Activated CD4-positive, alpha-beta T cell treated with anti-CD3 and anti-CD28 coated beads for 36 hours (primary cell): ENCODE measurements at places on chromosomes 2 and 18.

DNA sequence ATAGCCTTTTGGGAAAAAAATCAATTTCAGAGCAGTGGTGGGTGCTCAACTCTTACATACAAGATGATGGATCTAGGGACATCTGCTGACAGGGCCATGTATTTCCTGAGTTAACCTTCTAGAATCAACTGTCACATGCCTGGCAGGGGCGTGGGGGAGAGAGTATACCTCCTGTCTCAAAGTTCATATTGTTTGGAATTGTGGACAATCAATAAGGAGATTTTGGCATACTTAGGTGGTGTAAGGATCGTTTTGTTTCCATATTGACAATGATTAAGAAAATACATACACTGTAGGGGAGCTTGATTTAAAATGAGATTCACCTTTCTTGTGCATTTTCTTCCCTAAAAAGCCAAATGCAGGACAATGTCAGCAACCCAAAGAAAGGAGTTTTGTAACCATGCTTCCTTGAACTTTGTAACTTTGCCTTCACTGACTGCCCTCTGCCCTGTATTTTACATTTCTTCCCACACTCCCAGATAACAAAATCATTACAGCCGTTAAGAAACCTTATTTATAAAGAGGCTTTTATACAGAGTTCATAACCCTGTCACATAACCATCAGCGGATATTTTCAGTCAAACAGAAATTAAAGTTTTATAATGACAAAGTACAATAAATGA lies 88.4 kb downstream of the MEP1B start:
- DNase-seq = no peak
- H3K27ac ChIP-seq = no peak overlapping the region

- H3K27ac ChIP-seq = no peak overlapping the region
- H3K27me3 ChIP-seq = no peaks in the 10 kb centered on the region
- H3K4me1 ChIP-seq = no peaks in the 10 kb centered on the region
These were observed 15.0 kb upstream of the HTR2B start for GRCh38 chr2:231139796-231140195.

DNA sequence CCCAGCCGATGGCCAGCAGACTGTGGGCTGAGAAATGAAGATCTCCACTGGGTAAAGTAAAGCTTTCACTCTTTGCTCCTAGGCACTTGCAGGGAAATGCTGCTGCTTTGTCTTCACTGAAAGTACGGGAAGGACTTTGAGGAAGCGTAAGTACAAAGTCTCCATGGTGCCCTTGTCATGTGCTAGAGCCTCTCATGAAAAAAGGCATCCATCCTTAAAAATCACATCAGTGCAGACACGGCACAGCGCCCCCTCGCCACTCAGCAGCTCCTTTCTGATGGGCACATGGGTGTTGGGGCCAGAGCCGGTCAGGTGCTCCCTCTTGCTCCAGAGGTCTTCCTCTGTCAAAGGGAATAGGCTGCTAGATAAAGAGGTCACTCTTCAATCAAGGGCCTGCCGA lies 109.0 kb upstream of the STPG4 start:
- no peak for DNase-seq
- no peak overlapping the region for H3K27ac ChIP-seq
- H3K4me1 ChIP-seq = no peaks in the 10 kb centered on the region
- no peak overlapping the region for H3K4me3 ChIP-seq

DNA sequence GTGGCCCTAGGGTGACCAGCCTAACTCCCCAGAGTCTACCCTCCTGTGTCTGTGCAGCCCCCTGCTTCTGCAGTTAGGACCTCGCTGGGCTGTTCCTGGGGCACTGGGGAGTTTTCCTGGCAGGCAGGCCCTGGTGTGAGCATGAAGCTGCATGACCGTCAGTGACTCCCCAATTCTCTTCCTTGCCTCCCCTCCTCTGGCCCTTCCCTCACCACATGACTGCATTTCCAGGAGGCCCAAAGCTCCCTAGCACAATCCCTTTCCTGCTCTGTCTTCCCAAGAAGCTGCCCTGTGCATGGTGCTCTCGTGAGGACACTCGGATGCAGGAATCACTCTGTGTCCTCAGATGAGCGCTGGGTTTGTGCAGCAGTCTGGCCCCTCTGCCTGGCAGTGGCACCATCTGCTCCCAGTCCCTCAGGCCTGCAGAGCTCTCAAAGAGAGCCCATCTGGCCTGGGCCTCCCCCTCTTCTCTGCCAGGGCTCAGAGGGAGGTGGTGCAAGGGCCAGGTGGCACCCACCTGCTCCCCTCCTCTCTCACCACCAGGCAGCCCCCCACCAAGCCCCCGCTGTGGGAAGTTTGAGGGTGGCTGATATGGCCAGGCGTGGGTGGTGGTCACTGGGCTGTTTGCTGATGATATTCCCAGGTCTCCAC lies 125.6 kb upstream of the HS6ST1 start:
- H3K36me3 ChIP-seq = no peaks in the 10 kb centered on the region
- no peak overlapping the region for H3K27ac ChIP-seq
- H3K4me1 ChIP-seq = no peaks in the 10 kb centered on the region
- H3K27me3 ChIP-seq = peaks cover 1% of the 10 kb centered on the region
- no peak for DNase-seq

- no peak overlapping the region for H3K4me3 ChIP-seq
- DNase-seq = no peak
- no peak overlapping the region for H3K27ac ChIP-seq
- peaks cover 2% of the 10 kb centered on the region for H3K27me3 ChIP-seq
- no peaks in the 10 kb centered on the region for H3K4me1 ChIP-seq
- H3K36me3 ChIP-seq = no peaks in the 10 kb centered on the region
These were observed 23.7 kb upstream of the ROCK2 start for GRCh38 chr2:11368059-11368572.
